SJSA1 (cell line): ENCODE measurements at places on chromosomes 16 and 17. TPM values are rescaled to one million over a fixed set of nuclear protein-coding genes. Genes with fewer than 3 reads are reported as not detected.

GRCh38 chr16:85660843-85661739, 27.7 kb downstream of the GINS2 start:
- H3K4me3 ChIP-seq: no peak overlapping the region
- H3K27me3 ChIP-seq: no peaks in the 10 kb centered on the region
- peaks cover 97% of the 10 kb centered on the region for H3K36me3 ChIP-seq
- no peak overlapping the region for H3K27ac ChIP-seq
- no peaks in the 10 kb centered on the region for H3K4me1 ChIP-seq

DNA sequence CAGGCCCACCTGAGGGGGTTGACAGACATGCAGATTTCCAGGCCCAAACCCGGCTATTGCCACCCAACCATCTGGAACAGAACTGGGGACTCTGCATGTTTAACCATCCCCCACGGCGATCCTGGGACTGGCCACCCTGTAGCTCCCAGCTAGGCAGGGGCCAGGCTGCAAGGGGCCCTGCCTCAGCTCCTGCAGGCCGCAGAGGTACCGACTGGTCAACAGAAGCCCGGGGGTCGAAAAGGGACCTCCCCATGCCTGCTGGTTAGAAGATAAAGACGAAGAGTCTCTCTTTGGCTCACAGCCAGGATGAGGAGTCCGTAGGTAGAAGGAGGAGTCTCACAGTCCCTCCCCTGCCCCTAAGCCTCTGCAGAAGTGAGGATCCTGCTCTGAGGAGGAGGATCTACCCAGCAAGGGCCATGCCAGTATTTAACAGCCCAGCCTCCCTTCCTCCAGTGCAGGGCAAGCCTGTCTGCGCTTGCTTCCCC, 223.4 kb upstream of the TNRC6C start:
- H3K36me3 ChIP-seq: no peaks in the 10 kb centered on the region
- DNase-seq: peak; percentile 40
- H3K4me3 ChIP-seq: no peak overlapping the region
- H3K27ac ChIP-seq: no peak overlapping the region
- no peaks in the 10 kb centered on the region for H3K4me1 ChIP-seq

The PYDC1 gene
- not detected in 2 replicates for total RNA-seq

GRCh38 chr17:34850964-34851363, 110.3 kb downstream of the CCT6B start:
- H3K27me3 ChIP-seq: 0 out of 2 replicates have a peak, but pooled peaks cover 2% of the 10 kb centered on the region
- DNase-seq: no peak

- H3K36me3 ChIP-seq: peaks cover 3% of the 10 kb centered on the region
- no peak overlapping the region for H3K4me3 ChIP-seq
- H3K4me1 ChIP-seq: no peaks in the 10 kb centered on the region
- no peak for DNase-seq
- H3K27me3 ChIP-seq: no peaks in the 10 kb centered on the region
- H3K27ac ChIP-seq: no peak overlapping the region
Observed at GRCh38 chr16:22380529-22380928, 6.1 kb upstream of the CDR2 start.

DNA sequence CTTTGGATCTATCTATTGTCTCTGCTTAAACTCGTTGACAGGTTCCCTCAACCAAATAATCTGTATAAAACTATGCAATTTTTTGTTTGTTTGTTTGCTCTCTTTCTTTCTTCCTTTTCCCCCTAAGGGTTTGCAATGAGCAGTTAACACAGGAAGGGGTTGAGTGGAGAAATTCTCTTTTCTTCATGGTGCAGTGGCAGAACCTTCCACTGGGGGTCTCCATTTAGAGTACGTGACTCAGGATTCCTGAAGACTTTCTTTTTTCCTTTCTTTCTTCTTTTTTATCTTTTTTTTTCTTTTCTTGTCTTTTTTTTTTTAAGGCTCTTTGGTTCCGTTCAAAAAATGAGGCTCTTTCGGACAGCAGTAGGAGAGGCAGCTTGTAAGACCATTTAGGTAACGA, 19.5 kb upstream of the RBFOX1 start:
- H3K4me3 ChIP-seq: no peak overlapping the region
- DNase-seq: no peak
- H3K27me3 ChIP-seq: no peaks in the 10 kb centered on the region
- no peaks in the 10 kb centered on the region for H3K36me3 ChIP-seq

- peaks cover 20% of the 10 kb centered on the region for H3K4me1 ChIP-seq
- DNase-seq: no peak
- 0 out of 2 replicates have a peak, but pooled peaks cover 3% of the 10 kb centered on the region for H3K36me3 ChIP-seq
- no peaks in the 10 kb centered on the region; the same call in 1 of the 2 replicates for H3K27me3 ChIP-seq
- no peak overlapping the region for H3K4me3 ChIP-seq
Observed at GRCh38 chr17:75881678-75882454, 3.5 kb upstream of the TRIM47 start.

The NUPR1 gene
- total RNA-seq: 0.16 and 0.92 TPM in 2 replicates

The DOC2A gene
- total RNA-seq: not detected in 2 replicates

The ITGAD gene
- not detected in 2 replicates for total RNA-seq

The C17orf100 gene
- total RNA-seq: 0.84 and 0.88 TPM in 2 replicates

The SLC22A31 gene
- total RNA-seq: not detected in 2 replicates

The ALOX12 gene
- not detected in 2 replicates for total RNA-seq

The SLC12A3 gene
- not detected in 2 replicates for total RNA-seq

- no peak overlapping the region for H3K4me3 ChIP-seq
- no peaks in the 10 kb centered on the region for H3K27me3 ChIP-seq
- no peaks in the 10 kb centered on the region for H3K36me3 ChIP-seq
- no peak overlapping the region for H3K27ac ChIP-seq
- peaks cover 30% of the 10 kb centered on the region for H3K4me1 ChIP-seq
Observed at GRCh38 chr17:48499735-48500434, 30.9 kb downstream of the HOXB1 start.

- H3K27me3 ChIP-seq: no peaks in the 10 kb centered on the region
- H3K36me3 ChIP-seq: no peaks in the 10 kb centered on the region
- no peak overlapping the region for H3K4me3 ChIP-seq
- H3K4me1 ChIP-seq: peaks cover 8% of the 10 kb centered on the region
- H3K27ac ChIP-seq: no peak overlapping the region
Observed at GRCh38 chr16:54026456-54026855, 260.1 kb downstream of the IRX3 start.

GRCh38 chr17:35799942-35800341, 4.5 kb upstream of the MMP28 start:
- H3K27ac ChIP-seq: no peak overlapping the region
- H3K4me1 ChIP-seq: peaks cover 11% of the 10 kb centered on the region
- no peak for DNase-seq
- no peaks in the 10 kb centered on the region for H3K36me3 ChIP-seq

DNA sequence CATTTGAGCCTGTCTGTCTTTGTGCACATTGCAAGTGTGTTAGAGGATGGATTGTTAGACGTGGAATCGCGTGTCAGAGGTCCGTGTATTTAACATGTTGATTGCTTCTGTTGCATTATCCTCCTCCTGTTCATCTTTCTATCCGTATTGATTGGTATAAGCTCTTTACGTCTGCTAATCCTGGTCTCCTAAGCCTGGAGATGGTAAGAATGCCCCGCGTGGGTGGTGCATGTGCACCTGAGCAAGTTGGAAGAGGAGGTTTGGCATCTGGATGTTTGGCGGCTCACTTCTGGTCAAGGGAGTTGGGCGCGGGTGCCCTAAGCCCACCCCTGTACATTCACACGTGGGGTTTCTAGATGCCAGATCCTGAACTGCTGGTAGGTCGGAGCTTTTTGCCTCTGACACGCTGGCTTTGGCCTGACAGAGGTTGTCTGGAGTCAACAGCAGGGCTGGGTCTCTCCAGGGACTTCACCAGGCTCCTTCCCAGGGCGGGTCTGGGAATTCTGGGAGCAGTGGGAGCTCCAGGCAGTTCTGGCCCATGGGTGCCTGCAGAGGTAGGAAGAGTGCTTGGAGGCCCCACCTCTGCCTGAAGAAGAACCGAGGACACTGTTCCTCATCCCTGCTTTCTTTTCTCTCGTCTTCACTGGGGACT, 107.3 kb downstream of the OR1D5 start:
- no peak for DNase-seq
- no peaks in the 10 kb centered on the region for H3K36me3 ChIP-seq
- H3K27ac ChIP-seq: peak overlapping the region; percentile 68
- no peak overlapping the region for H3K4me3 ChIP-seq

GRCh38 chr16:82177555-82177954, 7.5 kb upstream of the MPHOSPH6 start:
- peaks cover 21% of the 10 kb centered on the region for H3K27me3 ChIP-seq
- H3K4me3 ChIP-seq: no peak overlapping the region
- no peaks in the 10 kb centered on the region for H3K4me1 ChIP-seq
- H3K36me3 ChIP-seq: no peaks in the 10 kb centered on the region
- no peak overlapping the region for H3K27ac ChIP-seq
- no peak for DNase-seq

DNA sequence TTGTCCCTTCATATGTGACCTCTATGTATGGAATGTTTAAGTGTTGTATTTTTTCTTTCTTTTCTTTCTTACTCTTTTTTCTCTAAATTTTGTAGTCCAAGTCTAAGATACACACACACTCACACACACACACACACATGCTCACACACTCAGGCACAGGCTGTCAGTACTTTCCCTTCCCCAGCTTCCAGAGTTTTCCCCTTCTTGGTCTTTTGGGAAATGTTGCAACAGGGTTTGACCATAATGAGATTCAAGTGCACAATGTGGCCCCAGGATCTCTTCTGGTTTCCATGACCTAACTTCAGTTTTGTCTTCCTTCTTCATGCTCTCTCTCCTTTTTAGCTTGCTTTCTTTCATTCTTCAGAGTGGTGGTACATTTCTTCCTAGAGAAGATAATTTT, 289.8 kb upstream of the FOXF1 start:
- peaks cover 17% of the 10 kb centered on the region for H3K36me3 ChIP-seq
- no peak for DNase-seq
- H3K27ac ChIP-seq: peak overlapping the region; percentile 86

The MEIOB gene
- not detected in 2 replicates for total RNA-seq

The ZG16B gene
- total RNA-seq: 0.11 and 0.53 TPM in 2 replicates

GRCh38 chr17:57945996-57946797, 9.0 kb downstream of the CUEDC1 start:
- peaks cover 11% of the 10 kb centered on the region; the same call in 1 of the 2 replicates for H3K36me3 ChIP-seq
- no peaks in the 10 kb centered on the region for H3K27me3 ChIP-seq
- H3K27ac ChIP-seq: peak overlapping the region; percentile 88
- peaks cover 84% of the 10 kb centered on the region for H3K4me1 ChIP-seq
- DNase-seq: no peak

The MLKL gene
- total RNA-seq: 4.2 and 6.8 TPM in 2 replicates

- H3K27me3 ChIP-seq: no peaks in the 10 kb centered on the region
- no peak overlapping the region for H3K27ac ChIP-seq
- peaks cover 80% of the 10 kb centered on the region for H3K36me3 ChIP-seq
Observed at GRCh38 chr16:16016388-16016964, 67.1 kb downstream of the ABCC1 start.

The AOC2 gene
- total RNA-seq: 0.42 TPM in 1 of 2 replicates, not detected in the other

The RBFOX1 gene
- total RNA-seq: not detected in 2 replicates

DNA sequence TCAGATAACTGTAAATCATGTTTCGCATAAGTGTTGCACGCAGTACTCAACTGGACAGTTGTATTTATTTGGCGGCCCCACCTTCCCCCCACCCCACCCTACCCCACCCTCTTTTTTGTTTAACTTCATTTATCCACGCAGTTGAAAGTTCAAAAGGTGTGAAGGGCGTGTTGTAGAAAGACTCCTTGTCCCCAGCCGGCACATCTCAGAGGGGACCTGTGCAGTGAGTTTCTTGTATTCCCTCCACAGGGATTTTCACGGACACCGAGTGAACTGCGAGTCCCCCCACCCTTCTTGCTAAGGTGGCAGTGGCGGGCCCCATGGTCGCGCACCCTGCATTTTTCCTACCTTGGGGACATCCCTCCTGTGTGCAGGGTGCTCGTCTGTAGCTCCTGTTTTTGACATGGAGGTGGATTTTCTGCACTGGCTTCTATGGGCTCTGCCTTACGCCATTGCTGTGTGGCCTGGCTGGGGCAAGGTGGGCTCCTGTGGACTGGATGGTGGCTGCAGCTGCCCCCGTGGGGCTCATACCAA, 36.2 kb downstream of the ADCY7 start:
- H3K4me3 ChIP-seq: no peak overlapping the region
- H3K27ac ChIP-seq: peak overlapping the region; percentile 95
- no peak for DNase-seq
- peaks cover 75% of the 10 kb centered on the region for H3K4me1 ChIP-seq
- no peaks in the 10 kb centered on the region for H3K27me3 ChIP-seq
- peaks cover 75% of the 10 kb centered on the region for H3K36me3 ChIP-seq

DNA sequence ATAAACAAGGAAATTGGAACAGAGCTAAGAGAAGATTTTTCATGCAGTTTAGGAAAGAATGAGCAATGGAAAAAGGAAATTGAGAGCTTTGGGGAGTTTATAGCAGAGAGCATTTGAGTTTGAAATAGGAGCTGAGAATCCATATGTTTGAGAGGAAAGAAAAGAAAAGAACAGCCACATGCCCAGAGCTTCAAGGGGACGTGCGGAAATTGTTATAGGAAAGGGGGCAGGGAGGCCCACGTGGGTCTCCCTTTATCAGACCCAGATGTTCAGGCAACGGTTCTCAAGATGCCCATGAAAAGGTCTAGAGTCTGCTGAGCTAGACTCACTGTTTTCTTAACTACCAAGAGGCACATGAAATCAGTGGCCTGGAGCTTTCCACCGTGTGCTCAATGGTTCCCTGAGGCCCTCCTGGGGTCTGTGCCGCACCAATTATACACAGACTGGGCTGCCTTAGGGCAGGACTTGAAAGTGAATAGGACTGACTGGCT, 31.2 kb downstream of the CHD9 start:
- no peak overlapping the region for H3K27ac ChIP-seq
- H3K4me1 ChIP-seq: peaks cover 12% of the 10 kb centered on the region
- H3K36me3 ChIP-seq: no peaks in the 10 kb centered on the region

DNA sequence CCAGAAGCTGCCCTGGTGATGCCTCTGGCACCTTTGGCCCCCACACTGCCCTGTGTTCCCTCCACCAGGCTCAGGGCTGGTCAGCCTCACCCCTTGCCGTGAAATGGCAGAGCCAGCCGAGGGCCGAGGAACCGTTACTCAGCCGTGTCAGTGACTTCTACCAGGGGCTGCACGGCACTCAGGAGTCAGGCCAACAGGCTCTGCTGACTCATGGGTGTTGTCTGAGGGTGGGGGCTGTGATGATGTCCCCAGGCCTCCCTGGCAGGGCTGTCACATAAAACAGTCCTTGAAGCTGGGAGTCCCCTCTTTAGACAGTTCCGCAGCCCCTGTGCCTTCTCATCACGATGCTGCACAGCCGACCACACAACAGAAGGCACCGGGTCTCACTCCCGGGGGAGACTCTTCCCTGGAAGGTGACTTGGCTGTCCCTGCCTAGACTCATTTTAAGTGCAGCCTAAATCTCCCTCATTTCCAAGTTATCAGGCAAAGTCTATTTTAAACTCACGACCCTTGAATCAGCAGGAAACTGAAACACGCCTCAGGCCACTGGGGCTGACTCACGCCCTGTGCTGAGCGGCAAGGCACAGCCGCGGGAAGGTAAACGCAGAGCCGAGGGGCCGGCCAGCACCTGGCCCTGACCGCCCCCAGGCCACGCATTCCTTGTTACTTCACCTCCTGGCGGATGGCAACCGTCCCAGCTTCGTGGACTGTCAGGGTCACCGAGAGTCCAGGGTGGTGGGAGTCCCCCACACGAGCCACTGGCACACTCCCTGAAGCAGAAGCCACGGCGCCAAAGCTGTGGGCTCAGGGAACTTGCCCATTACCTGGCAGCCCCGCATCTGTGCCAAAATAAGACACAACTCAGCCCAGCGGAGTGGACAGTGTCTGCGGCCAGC, 102.6 kb downstream of the ZNF778 start:
- peak; percentile 91 for DNase-seq
- peaks cover 35% of the 10 kb centered on the region for H3K36me3 ChIP-seq
- H3K27me3 ChIP-seq: no peaks in the 10 kb centered on the region
- H3K4me3 ChIP-seq: peak overlapping the region; percentile 9; the same call in 1 of the 2 replicates
- H3K4me1 ChIP-seq: peaks cover 93% of the 10 kb centered on the region

The ZDHHC1 gene
- 1.0 and 4.4 TPM in 2 replicates for total RNA-seq
